ENCODE measurements at places on chromosomes 2 and 18.

GRCh38 chr2:240846873-240847595 is 21.6 kb upstream of the AGXT start:
- DNase-seq, result no peak

DNA sequence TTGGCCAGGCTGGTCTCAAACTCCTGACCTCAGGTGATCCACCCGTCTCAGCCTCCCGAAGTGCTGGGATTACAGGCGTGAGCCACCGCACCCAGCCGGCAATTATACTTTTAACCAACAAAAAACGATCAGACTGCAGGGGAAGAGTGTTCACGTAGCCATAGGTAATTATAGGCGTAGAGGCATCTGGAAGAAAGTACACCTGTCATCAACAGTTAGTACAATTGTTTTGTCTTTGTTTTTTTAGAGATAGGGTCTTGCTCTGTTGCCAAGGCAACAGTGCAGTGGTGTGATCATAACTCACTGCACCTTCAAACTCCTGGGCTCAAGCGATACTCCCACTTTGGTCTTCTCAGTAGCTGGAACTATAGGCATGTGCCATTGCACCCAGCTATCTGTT is 20.0 kb downstream of the ST3GAL5 start:
- DNase-seq, result no peak

GRCh38 chr2:191656391-191656790 is 21.5 kb upstream of the NABP1 start:
- DNase-seq, result no peak

DNA sequence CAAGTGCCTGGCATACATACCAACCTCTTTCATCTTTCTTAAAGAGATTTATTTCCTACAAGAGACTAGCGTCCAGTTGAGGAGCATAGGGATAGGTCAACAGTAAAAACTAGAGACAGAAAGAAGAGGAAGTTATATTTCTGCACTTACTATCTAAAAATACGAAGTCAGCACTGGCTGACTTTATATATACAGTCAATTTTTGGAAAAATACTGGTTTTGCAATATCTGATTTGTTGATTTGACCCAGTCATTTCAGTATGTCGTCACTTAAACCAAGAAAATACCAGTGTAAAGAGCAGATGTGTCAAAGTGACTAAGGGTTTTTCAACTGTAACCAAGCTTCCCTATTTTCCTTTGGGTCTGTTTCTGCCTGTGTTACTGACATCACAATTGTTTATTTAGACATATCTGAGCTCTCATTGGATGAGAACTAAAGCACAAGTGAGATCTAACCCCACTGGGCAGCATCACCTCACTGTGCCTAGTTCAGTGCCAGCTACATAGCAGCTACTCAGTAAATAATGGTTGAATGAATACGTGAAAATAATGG is 23.0 kb downstream of the CYTIP start:
- no peak for DNase-seq

DNA sequence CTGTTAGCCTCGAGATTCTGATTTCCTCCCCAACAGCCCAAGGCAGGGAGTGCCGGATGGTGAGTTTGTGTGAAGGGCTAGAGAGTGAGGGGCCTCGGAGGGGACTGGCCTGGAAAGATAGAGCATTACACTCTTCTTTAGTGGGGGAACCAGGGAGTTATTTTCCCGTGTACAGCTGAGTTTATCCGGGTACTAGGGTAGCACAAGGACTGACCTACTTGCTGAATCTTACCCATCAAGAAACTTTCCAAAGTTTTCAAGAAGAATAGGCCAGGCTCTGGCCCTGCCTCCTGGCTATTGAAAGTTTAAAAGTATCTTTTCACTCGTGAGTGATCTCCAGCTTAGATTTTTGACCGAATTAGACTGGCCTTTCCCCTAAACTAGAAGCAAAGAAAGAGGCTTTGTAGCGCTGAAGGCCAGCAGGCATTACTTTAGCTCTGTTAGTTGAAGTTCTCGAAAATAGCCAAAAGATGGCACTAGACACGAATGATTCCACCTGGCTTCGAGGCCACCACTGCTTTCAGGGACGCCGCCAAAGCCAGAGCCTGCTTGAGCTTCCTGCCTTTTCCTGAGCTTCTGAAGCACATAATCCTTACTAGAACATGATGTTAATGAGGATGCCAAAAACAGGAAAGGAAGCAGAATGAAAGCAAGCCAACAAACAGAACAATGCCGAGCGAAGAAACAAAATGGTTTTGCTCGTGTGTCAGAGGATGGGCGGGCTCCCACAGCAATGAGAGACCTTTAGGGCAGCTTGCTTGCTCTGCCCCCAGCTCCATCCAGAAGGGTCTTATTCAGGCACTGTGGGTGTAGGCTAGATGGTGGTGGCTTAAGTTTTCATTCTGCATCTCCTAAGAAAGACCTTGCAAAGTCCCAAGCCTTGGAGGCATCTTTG is 55.8 kb downstream of the TSN start:
- DNase-seq, result peak; percentile 75

DNA sequence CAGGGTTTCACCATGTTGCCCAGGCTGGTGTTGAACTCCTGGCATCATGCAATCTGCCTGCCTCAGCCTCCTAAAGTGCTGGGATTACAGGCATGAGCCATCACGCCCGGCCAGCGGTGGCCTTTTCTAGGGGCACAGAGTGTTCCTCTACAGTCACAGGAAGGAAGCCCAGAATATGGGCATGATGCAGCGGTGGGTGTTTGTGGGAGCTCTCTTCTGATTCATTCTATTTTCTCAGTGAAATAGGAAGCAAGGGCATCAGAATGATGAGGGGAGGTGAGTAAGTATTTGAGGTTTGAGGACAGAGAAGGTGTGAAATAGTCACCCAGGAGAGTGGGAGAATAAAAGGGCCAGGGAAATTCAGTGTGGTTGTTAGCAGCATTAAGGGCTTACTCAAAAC is 70.3 kb upstream of the PSME4 start:
- DNase-seq, result no peak

DNA sequence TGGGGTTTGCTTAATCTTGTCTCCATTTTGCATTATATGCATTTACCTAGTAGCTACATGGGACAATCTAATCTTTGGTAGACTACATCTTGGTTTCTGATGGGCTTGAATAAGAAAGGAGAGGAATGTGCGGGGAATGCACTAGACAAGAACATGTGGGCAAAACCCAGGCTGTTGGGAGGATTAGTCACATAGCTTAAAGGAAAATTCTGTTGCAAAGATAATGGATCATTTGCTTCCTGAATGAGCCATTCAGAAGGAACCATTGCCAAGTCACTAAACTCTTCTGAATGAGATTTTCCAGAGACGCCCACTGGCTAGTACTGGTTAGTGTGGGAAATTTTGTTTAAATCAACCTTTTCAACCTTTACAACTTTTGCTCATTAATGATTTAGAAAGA is 84.8 kb downstream of the OSBPL6 start:
- DNase-seq, result no peak

DNA sequence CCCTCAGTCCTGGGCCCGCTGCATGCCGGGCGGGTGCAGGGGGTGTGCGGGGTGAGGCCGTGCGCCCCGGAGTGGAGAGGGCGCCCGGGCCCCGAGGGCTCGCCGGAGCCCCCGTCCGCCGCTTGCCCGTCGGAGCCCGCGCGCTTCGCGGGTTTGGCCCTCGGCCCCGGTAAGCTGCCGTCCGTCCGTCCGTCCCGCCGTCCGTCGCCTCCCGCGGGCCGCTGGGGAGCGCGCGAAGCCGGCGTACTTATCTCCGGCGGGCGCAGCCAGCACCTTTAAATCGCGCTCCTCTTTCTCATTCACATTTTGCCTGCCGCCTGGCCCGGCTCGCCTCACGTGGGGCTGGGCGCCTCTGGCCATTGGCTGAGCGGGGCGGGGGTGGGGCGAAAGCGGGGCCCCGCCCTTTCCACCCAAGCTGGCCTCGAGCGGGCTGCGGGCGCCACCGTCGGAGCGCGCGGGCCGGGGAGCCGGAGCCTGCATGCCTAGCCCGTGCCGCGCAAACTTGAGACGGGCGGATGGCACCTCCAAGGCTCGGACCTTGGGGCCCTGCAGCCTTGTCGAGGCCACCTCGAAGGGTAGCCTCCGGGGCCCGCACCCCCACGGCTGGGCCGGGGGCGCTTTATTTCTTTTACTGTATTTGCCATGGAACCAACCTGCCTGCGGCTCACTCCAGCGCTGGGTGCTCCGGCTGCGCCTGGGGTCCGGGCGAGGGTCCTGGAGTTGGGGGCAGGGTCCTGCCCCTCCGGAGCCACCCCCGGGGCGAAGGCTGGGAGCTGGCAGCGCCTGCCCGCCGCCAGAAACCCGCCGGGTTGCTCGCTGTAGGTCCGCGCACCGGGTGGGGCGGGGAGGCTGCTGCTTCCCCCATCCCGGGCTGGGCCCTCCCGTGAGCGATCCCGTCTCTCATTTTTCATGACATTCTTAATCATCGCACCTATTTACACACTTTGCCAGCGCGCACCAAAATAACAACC is at the start of gene GBX2:
Gene GBX2, minus strand, starts transcription at position 277 of the 971 bp plus-strand sequence. CDS start 415 bp downstream, outside the sequence.
- DNase-seq, result no peak

- DNase-seq, result no peak
These were observed 31.9 kb upstream of the SLC35G4 start for GRCh38 chr18:11577271-11578112.

GRCh38 chr2:197804758-197805714 is 643 bp downstream of the PLCL1 start:
- peak; percentile 78 for DNase-seq

DNA sequence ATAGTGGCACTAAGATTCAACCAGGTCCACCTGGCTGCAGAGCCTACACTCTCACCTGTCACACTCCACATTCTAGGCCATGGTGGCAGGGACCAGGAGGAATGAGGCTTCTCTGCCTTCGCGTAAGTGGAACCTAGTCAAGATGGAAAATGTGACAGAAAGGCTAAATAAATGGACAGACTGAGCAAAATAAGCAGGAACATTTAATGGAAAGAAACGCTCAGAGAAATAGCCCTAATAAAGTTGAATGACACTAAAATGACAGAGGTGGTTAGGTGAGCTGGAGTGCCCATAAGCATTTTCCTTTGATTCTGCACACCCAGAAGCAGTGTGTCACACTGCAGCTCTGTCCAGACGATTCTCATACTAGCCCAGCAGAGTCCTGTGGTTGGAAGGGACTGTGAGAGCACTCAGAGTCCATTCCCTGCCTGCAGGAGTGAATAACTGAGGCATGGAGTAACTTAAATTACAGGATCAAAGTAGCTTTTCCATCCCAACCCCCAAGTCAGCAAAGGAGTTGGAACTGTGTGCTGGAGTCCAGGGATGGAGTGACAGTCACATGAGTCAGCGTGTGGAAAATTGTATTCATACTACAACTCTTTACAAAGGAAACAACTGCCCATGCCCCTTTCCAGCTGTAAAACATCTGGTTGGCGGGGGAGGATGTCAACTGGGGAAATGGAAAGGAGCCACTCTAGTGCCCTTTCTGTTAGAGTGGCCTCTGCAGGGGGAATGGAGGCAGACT is 105.4 kb upstream of the LGALSL start:
- DNase-seq, result no peak

- no peak for DNase-seq
These were observed 82.2 kb upstream of the GPC1 start for GRCh38 chr2:240353086-240353798.

DNA sequence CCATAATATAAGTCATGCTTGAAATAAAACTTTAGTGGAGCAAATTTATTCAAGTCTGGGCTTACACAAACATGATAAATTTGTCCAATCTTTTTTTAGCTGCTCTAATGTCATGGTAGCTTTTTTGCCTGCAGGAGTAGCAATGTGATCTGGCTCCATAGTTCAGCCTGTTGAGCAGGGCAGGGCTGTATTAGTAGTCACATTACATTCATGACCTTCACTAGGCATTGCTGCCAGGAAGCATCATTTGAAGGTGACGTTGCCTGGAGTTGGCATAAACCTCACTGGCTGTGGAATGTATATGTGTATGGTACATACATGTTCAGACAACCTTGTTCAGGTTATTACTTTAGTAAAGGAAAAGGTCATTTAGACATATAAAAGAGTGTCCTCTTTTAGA is 76.6 kb downstream of the CCDC85A start:
- DNase-seq, result no peak

GRCh38 chr2:66127656-66128055 is 307.3 kb upstream of the MEIS1 start:
- DNase-seq, result no peak

GRCh38 chr18:74540652-74541421 is 6.5 kb downstream of the CNDP1 start:
- no peak for DNase-seq

DNA sequence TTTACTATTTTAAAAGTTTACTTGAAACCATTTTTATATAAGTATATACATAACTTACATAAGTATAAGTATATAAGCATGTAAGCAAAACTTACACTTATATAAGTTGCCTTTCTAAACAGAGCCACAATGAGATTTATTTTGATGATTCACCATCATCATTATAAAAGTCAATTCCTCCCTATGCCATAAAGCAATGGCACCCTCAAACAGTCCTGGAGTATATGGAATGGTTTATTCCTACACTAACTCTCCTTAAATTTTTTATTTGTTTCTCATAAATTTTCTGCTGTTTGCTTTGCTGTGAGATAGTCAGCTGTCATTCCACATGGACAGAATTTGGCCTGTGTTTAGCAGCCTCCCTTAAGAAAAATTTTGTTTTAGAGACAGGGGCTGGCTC is 114.2 kb downstream of the NAB1 start:
- no peak for DNase-seq

GRCh38 chr2:178449700-178450523 is 1.1 kb downstream of the PRKRA start:
- DNase-seq, result no peak

- DNase-seq, result no peak
These were observed 40.9 kb downstream of the ADD2 start for GRCh38 chr2:70726947-70727725.

DNA sequence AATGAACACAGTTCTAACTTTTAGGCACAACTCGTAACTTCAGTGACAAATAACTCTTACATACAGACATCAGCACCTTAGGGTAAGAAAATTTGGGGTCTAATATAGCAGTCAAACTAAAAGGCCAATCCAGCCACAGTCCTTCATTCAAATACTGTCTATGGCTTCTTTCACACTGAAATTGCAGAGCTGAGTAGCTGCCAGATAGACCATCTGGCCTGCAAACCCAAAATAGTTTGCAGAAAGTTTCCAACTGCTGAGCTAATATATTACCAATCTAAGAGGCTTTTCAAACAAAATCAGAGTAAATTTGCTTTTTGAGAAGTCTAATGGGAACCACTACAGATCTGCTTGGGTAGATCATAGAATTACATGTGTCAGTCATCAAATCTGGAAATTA is 183.4 kb downstream of the GALR1 start:
- DNase-seq, result no peak

- no peak for DNase-seq
These were observed 171.8 kb downstream of the ASXL3 start for GRCh38 chr18:33749834-33750233.

GRCh38 chr2:164620873-164621763 is at the start of gene GRB14:
TSS of gene GRB14 (minus strand) at chr2:164621482. CDS start at chr2:164621309, 173 bp downstream.
- DNase-seq, result peak; percentile 67

DNA sequence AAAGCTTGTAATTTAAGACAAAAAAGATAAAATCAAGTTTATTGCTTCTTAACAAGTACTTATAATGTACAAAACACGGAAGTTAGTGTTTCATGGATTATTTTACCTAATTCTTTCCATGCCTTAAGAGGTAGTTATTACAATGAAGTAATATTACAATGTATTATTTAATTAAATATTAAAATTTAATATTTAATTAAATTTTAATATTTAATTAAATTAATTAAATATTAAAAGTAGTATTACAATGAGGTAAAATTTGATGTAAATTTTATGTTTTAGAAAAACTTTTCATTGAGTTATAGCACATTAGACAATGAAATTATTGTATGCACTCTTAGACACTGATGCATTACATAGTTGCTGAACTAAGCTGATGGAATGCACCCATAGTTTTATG is 220.7 kb upstream of the NETO1 start:
- no peak for DNase-seq

All from left forelimb (tissue), 1 donor.